ENCODE measurements at places on chromosomes 2 and 18.

DNA sequence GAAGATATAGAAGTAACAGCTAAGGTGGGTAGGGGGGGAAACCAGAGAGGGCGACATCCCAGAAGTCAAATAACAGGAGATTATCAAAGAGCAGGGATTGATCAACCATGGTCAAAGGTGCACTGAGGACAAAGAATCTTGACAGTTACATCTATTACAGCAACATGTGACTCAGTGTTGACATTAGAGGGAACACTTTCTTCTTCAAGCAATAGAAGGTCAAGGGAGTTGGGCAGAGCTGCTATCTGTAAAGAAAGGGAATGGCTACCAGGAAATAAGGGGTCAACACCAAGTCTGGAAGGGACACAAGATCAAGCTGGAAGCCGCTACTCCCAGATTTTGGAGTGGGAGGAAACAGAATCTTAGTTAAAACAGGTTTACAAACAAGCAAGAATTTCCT lies 611.0 kb downstream of the TSN start:
- DNase-seq = no peak

DNA sequence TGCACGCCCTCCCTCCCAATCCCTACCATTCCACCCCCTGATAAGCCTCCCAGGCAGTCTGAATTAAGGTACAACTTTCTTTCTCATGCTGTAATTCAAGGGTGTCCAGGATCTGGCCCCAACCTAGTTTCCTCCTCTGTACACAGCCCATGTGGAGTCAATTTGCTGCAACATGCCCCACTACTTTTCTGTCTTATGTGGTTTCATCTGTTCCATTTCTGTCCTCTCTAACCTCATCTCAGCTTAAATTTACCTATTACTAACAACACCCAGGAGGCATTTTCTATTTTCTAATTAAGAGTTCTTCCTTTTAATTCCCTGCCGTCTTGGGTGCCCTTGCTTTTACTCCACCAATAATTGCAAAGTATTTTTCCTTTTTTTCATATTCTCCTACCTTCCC lies 10.0 kb downstream of the PPP4R1 start:
- DNase-seq = no peak

GRCh38 chr2:100317634-100318033 lies 4.7 kb downstream of the LONRF2 start:
- no peak for DNase-seq

DNA sequence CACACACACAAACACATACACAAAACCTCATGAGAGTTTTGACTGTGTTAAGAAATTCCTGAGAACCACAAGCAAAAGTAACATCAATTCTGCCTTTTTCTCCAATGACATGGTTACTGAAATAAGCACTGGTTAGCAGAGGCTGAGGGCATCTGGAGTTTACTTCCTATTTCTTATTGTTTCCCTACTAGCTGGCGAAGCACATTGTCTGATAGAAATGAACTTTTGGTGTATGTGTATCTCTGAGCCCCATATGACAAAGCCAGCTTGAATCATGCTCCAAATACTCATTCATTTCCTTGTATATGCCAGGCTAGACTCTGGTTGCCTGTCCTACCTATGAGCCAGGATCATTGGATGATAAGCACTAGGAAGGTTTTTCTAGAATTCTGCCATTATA lies 203.1 kb downstream of the NCKAP5 start:
- DNase-seq = no peak

- DNase-seq = no peak
Observed at GRCh38 chr18:57804557-57804956, 1.4 kb upstream of the ATP8B1 start.

- DNase-seq = no peak
Observed at GRCh38 chr2:58629545-58630119, 388.5 kb upstream of the FANCL start.

GRCh38 chr2:233105156-233105895 lies 45.2 kb downstream of the INPP5D start:
- no peak for DNase-seq

GRCh38 chr2:212536817-212537725 lies 1.5 kb downstream of the ERBB4 start:
- DNase-seq = peak; percentile 8

GRCh38 chr2:158999458-158999857 lies 31.0 kb downstream of the TANC1 start:
- DNase-seq = no peak

- no peak for DNase-seq
Observed at GRCh38 chr2:235383272-235383843, 110.5 kb upstream of the AGAP1 start.

GRCh38 chr2:1610096-1610485 lies 134.2 kb downstream of the PXDN start:
- DNase-seq = no peak

DNA sequence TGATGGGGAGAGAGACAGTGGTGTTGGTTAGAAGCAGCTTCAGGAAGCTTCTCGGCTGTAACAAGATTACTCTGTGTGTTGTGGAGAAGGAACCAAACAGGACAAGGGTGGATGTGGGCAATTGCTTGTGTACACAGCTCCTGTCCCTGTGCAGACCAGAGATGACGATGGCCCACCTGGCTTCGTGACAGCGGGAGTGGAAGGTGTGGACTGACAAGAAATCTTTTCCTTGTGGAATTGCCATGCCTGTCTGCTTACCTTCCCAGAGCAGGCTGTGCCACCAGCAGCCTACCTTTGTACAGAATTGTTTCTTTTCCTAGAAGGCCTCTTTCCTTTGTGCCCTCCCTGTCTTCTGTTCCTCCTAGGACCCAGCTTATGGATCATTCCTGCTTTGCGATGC lies 93.8 kb downstream of the ITGB1BP1 start:
- DNase-seq = no peak

DNA sequence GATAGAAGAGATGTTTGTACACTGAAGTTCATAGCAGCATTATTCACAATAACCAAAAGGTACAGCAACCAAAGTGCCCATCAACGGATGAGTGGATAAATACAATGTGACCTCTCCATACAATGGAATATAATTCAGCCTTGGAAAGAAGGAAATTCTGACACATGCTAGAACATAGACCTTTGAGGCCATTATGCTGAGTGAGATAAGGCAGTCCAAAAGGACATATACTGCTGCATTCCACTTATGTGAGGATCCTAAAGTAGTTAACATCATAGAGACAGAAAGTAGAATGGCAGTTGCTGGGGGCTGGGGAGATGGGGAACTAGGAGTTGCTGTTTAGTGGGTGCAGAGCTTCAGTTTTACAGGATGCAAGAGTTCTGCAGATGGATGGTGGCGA lies 38.2 kb upstream of the GLI2 start:
- DNase-seq = no peak

- DNase-seq = no peak
Observed at GRCh38 chr2:53786352-53786704, 425 bp downstream of the ASB3 start.

DNA sequence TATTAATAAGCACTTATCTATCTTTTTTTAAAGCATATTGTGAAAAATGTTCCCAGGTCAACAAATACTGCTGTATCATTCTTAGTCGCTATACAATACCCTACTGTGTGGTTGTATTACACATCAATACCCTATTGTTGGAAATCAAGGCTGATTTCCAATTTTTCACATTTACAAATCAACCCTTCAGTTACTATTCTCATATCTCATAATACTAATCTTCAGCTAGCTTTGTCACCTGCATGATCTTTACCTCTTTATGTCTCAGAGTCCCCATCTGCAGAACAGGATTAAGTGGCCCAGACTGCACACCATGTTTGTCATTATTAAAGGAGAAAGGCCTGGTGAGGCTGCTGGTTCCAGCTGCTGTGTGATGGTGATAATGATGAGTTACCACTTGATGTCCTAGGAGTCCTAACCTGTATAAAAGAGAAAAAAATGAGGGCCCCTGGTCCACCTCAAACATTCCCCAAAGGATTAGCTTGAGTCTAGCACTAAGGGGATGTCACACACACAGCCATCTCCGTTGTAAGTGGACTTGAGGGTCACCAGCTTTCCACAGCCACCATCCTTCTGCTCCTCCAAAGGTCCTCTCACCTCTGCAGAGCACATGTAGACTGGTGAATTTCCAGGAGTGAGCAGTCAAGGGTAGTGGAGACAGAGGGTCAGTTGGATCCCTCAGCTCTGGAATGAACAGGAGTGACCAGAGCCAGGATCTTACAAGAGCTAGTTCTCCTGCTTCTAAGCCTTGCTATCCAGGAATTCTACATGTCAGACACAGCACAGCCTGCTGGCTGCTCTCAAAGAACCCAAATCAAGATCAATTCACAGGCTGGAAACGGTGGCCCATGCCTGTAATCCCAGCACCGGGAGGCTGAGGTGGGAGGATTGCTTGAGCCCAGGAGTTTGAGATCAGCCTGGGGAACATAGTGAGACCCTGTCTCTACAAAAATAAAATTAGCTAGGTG lies 36.0 kb upstream of the BIN1 start:
- no peak for DNase-seq

- no peak for DNase-seq
Observed at GRCh38 chr18:30712383-30712782, 330.2 kb downstream of the DSC3 start.

- no peak for DNase-seq
Observed at GRCh38 chr2:168912901-168913369, 11.8 kb downstream of the G6PC2 start.

DNA sequence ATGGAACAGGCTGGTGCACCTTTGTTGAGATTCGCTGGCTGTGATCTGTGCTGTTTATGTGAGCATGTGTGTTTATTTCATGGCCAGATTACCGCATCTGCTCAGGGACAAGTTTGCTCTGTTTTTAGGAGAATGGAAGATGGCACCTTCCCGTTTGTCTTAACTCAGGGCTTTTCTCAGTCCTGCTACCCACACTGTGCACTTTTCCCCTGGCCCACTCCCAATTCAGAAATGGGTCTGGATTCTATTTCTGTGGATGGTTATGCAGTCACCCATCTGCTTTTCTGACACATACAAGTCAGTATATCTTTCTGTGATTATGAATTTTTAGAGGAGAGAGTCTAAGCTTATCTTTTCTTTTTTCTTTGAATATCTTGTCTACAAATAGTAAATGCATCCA lies 15.4 kb downstream of the MGAT5 start:
- DNase-seq = no peak

- no peak for DNase-seq
Observed at GRCh38 chr2:230503798-230504197, 87.8 kb downstream of the SP100 start.

- DNase-seq = peak; percentile 75
Observed at GRCh38 chr2:176187899-176188773, at the start of gene HOXD1. TSS of gene HOXD1 (plus strand) at chr2:176188668. CDS start at chr2:176188802, 134 bp downstream.

- DNase-seq = no peak
Observed at GRCh38 chr2:19674051-19675002, 227.5 kb downstream of the TTC32 start.

DNA sequence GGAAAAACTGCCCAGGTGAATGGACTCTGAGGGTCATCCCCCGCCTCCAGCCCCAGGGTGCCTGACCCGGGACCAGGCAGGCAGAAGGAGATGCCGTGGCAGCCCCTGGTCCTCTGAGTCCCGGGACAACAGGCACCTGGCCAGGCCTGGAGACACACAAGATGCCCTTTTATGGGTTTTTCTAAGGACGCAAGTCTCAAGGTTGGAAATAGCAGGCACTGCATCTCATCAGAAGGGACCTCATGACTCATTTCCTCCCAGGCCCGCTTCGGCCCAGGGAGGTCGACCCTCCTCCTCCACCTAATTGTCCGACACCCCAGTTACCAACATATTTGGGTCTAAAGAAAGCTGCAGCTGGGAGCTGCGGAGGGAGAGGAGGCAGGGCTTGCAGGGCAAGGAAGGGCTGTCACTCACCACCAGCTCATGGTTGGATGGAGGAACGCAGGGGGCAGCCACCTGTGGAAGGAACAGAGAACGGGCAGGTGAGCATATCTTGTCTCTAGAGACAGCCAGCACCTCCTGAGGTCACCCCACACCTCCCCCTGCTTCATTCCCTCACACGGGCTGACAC lies 82.9 kb downstream of the TNS1 start:
- no peak for DNase-seq

GRCh38 chr18:73843455-73843854 lies 304.2 kb downstream of the FBXO15 start:
- no peak for DNase-seq

GRCh38 chr2:108069515-108070310 lies 83.4 kb downstream of the SLC5A7 start:
- no peak for DNase-seq

DNA sequence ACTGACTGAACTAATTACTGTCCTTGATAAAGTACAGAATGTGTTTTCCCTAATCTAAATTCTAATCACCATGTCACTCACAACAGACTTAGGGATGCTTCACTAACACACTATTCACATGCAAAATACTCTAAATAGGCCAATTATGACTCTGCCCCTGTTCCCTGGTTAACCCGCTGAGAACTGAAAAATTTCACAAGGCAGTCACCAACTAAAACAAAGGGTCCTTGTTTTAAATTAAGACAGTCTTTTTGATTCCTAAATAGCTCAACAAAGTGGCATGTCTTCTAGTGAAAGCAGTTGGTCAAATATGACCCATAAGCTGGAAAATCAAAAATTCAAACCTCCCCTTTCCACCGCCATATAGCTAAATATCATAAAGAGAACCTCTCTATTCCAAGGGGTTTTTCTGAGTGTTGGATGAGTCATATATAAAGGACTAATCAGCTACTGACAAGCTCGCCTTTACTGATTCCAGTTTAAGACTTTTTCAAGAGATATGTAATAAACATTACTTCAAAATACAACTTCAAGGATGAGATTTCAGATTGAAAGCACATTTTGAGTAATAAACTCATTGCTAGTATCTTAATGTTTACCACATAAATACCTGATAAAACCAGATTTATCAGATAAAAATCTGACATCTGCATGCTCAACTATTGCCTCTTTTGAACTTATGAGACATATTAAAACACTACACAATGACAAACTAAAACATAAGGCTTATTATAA lies 235.8 kb downstream of the TCF4 start:
- DNase-seq = no peak

DNA sequence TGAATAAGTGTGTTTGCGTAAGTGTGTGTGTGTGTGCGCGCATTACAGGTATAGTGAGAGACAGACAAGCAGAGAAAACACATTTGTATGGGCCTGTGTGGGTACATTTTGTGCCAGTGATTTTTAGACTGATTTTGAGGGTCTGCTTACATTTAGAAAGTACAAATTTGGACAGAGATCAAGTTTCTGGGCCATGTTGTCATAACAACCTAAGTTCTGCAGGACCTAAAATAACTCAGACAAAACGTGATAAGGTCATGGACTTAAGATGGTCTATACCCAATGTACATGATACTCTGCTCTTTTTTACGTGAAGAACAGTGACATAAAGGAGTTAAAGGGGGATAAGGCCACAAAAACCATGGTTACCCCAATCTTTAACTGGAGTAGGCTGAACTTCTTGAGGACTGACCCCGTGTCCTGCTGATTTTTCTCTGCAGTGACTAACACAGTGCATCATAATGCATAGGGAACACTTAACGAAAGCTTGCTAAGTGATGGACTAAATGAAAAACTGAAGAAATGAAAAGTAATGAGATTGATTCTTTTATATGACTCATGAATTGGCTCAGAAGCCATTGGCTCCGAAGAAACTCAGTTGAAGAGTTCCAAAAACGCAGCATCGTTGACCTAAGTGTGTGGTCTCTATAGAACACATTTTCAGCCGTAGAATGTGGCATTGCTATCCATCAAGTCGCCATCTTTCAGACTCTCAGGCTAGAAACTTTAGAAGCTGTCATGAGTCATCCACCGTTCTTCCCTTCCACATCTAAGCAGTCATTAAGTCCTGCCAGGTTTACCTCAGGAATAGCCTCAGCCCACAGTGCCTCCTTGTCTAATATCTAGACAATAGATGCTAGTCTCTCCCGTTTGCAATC lies 61.6 kb upstream of the NCOA1 start:
- no peak for DNase-seq

- DNase-seq = no peak
Observed at GRCh38 chr2:192345287-192345686, 150.6 kb upstream of the TMEFF2 start.

Data from NCI-H774 (cell line).